ENCODE measurements at places on chromosomes 3 and 15.

DNA sequence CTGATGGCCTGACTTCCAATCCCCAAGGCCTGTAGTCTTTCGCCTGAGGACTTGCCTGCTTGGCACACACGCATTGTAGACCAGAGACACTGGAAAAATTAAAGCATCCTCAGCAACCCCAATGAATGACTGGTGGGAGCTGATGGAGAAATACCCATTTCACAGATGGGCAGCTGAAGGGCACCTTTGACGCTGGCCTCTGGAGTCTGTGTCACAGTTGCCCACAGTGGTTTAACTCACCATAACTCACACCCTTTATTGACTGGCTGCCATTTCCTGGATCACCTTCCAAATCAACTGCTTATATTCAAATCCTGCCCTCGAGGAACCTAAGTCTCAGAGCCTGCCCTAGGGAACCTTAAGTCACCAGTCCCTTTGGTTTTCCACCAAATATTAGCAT is 183.1 kb downstream of the SHQ1 start:
- DNase-seq, result no peak

- no peak for DNase-seq
Measured at GRCh38 chr15:55917881-55918296, 75.5 kb downstream of the NEDD4 start.

DNA sequence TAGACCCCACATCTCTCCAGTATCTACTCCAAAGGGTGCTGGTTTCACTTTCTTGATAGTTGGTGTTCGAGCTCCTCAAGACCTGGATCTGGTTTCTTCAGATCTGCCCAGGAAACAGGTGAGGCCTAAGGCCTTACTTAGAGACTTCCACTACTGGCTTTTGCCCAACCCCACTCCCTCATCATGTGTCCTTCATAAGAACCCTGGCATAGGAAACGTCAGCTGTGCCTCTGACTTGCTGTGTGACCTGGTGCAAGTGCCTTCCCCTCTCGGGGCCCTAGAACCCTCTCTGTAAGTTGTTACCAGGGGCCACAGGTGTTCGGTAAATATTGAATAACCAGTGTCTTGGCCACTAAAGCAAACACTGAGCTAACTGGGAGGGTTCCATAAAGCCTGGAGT is 3.9 kb downstream of the OXTR start:
- DNase-seq, result no peak

GRCh38 chr15:80177156-80177555 is 24.4 kb downstream of the FAH start:
- DNase-seq, result no peak

GRCh38 chr15:26049900-26050657 is 187.0 kb upstream of the ATP10A start:
- DNase-seq, result no peak

- no peak for DNase-seq
Measured at GRCh38 chr3:130428871-130429712, 83.6 kb downstream of the COL6A5 start.

DNA sequence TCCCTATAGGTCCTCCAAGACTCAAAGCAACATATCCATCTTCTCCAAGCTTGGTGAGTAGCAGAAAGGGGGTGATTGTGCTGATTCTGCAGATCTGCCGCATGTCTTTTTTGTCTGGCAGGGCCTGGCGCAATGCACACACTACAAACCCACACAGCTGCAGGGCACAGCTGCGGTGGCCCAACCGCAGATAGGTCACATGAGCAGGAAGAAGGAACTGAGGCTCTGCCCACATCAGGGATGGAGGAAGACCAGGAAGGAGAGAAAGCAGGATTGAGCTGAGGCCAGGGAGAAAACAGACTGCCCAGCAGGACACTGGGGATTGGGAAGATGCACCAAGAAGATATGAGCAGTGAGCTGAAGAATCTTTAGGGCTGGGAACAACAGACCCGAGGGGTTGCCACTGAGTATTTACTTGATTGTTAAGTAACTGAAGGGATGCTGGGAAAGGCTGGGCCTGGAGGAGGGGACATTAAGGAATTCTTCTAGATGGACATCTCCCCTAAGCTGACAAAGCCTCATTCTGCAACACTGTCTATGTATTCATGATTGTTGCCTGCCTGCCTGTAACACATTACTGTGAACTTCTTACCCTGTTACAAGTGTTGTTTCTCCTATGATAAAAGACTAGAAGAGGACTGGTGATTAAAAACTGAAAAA is 126.7 kb downstream of the MYLK start:
- no peak for DNase-seq

DNA sequence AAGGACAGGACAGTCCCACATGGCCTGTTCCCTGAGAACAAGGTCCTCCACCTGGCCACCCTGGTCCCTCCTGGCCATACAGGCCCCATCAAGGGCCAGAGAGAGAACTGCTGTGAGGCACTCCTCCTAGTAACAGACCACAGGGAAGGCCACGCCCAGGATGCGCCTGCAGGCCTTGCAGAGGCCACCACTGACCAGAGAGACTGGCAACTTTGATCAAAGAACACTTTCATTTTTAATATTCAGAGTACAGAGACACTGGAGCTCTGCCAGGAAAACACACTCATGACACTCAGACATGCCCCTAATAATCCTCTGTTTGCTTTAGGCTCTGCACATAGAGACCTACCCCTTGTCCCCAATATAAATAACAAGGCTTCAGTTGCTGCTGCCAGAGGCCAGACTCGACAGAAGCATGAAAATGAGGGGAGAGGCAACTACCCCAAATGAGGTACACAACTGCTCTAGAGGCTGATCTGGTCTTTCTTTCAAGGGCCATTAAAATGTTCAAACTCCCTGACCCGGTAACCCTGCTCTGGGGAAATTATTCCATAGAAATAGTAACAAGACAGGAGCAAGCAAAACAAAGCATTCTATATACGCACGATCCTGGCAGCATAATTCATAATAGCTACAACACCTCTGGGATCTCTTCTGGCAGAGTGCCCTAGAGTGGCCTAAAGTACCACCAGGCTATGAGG is 44.8 kb downstream of the CCDC12 start:
- DNase-seq, result no peak

GRCh38 chr15:49232236-49232806 is 62.3 kb downstream of the GALK2 start:
- no peak for DNase-seq

- no peak for DNase-seq
Measured at GRCh38 chr15:43538091-43538490, 20.7 kb downstream of the MAP1A start.

- DNase-seq, result no peak
Measured at GRCh38 chr15:35150361-35150760, 65.3 kb upstream of the NANOGP8 start.

GRCh38 chr15:41241221-41241964 is 10.3 kb downstream of the CHP1 start:
- DNase-seq, result no peak

DNA sequence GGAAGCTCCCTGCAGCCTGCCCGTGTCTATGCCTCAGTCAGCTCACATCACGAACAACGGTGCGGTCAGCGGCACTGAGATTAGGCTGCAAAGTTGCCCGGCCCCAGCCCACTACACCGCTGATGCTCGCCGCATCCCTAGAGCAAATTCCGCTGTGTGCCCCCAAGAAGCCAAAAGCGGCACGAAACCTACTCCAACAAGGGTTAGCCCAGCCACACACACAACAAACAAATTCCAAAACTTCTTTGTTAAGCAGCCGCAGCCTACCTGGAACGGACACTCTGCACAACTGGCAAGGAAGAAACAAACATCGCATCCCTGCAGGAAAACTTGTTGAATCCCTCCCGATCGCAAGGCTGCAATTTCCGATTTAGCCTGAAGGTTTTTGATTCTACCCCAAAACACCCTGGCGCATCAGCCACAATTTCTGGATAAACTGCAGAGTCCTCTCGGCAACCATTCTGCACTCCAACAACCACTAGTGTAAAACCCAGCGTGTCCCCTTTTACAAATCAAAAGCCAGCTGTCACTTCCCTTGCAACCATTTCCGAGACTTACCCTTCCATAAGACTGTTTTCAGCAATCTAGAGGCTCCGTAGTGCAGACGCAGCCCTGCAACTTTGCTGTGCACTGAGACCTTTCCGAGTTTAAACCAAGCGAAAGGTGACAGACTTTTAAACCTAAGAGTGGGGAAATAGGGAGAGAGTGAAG is 449 bp downstream of the ROBO1 start:
- DNase-seq, result no peak

GRCh38 chr3:53806182-53807116 is 39.8 kb downstream of the CHDH start:
- DNase-seq, result no peak

DNA sequence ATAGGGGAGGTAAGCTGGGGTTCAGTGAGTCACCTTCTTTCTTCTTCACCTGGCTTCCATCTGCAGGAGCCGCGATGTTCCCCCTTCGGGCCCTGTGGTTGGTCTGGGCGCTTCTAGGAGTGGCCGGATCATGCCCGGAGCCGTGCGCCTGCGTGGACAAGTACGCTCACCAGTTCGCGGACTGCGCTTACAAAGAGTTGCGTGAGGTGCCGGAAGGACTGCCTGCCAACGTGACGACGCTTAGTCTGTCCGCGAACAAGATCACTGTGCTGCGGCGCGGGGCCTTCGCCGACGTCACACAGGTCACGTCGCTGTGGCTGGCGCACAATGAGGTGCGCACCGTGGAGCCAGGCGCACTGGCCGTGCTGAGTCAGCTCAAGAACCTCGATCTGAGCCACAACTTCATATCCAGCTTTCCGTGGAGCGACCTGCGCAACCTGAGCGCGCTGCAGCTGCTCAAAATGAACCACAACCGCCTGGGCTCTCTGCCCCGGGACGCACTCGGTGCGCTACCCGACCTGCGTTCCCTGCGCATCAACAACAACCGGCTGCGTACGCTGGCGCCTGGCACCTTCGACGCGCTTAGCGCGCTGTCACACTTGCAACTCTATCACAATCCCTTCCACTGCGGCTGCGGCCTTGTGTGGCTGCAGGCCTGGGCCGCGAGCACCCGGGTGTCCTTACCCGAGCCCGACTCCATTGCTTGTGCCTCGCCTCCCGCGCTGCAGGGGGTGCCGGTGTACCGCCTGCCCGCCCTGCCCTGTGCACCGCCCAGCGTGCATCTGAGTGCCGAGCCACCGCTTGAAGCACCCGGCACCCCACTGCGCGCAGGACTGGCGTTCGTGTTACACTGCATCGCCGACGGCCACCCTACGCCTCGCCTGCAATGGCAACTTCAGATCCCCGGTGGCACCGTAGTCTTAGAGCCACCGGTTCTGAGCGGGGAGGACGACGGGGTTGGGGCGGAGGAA is 2.6 kb downstream of the ISLR2 start:
- no peak for DNase-seq

- no peak for DNase-seq
Measured at GRCh38 chr3:12816521-12817342, 20.3 kb downstream of the CAND2 start.

- DNase-seq, result no peak
Measured at GRCh38 chr3:140013220-140013619, 78.2 kb downstream of the CLSTN2 start.

Measured in activated naive CD4-positive, alpha-beta T cell treated with anti-CD3 and anti-CD28 coated beads, Interleukin-2, amount 50 U/mL, for 16 hours (primary cell).